ENCODE measurements at places on chromosomes 5 and 9.

- DNase-seq, result no peak
Measured at GRCh38 chr5:53052499-53052898, 57.1 kb downstream of the MOCS2 start.

DNA sequence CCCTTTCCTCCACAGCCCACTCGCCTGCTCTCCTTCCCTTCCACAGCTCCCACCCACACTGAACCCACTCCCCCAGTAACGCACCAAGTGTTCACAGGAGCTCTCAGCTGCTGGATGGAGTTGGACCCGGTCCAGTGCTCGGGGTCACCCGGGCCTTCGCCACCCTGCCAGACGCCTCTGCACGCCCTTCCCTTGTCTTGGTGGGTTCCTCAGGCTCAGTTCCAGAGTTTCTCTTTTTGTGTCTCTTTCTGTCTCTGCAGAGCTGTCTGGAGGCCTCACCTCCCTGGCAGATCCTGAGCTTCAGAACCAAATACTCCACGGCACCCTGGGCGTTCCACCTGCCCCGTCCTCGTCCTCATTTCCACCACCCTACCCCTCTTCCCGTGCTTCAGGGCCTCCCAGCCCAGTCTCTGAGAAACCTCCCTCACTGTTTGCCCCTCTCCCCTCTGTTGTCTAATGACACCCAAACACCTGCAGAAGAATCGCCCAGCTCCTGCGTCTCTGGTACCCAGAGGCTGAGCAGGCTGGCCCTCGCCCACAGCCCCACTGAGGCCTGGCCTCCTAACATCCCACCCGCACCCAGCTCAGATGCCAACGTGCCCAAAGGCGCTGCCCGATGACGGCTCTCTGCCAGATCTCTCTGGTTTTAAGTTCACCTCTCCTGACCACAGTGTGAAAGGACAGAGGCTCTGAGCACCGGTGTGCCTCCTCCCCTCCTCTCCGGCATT is 74.3 kb downstream of the COL23A1 start:
- DNase-seq, result no peak

GRCh38 chr9:115015018-115015635 is 84.7 kb upstream of the TNFSF8 start:
- DNase-seq, result no peak

GRCh38 chr9:134569626-134570025 is 72.0 kb upstream of the COL5A1 start:
- DNase-seq, result no peak

DNA sequence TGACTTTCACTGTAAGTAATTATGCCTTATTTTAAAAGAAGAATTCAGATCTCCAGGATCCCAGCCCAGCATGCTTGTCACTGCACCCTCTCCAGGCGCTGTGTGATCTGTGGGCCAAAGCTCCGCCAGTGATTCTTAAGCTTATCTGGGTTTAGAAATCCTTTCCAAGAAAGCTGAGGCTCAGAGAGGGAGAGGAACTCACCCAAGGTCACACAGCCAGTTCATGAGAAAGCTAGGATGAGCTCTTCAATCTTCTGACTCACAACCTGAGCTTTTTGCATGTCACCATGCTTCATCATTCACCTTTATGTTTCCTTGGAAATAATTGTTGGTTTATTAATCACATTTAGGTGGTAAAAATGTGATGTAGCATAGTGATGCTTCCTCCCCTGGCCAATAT is 136.6 kb upstream of the HAND1 start:
- no peak for DNase-seq

GRCh38 chr5:168269937-168270330 is 21.5 kb upstream of the WWC1 start:
- DNase-seq, result no peak

GRCh38 chr5:91382530-91383026 is 539 bp downstream of the ARRDC3 start:
- no peak for DNase-seq

GRCh38 chr5:150082374-150082773 is 4.0 kb downstream of the CSF1R start:
- no peak for DNase-seq

GRCh38 chr5:39024884-39025283 is 49.3 kb downstream of the RICTOR start:
- DNase-seq, result no peak

- DNase-seq, result no peak
Measured at GRCh38 chr5:172853355-172853975, 19.4 kb downstream of the ERGIC1 start.

DNA sequence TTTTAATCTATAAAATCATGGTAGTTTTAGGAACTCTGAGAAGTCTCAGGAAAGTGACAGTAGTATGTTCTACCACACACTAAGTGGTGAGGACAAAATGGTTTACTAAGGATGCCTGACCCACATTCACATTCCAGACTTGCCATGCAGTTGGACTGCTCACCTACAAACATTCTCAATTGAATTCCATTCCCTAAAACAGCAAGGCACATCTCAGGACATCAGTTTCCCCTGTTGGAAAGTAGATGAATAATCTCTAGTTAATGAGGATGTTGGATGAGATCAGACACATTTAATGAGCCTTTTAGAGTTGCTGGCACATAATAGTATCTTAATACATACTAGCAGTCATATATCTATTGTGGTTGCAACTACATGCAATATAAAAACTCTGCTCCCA is 76.6 kb downstream of the ZNF618 start:
- no peak for DNase-seq

DNA sequence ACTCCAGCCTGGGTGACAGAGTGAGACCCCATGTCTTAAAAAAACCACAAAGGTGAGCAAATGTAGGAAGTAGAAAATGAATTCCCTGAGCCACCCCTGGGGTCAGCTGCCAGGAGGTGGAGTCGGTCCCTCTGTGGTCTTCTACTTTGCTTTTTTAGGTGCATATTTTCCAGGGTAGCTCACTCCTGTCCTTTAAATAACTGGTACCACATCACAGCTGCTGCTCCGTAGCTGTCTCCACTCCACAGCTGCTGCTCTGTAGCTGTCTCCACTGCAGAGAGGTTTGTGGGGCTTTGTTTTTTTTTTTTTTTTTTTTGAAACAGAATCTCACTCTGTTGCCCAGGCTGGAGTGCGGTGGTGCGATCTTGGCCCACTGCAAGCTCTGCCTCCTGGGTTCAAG is 8.9 kb downstream of the WDR5 start:
- DNase-seq, result no peak

- DNase-seq, result no peak
Measured at GRCh38 chr5:150052956-150053712, 33.2 kb downstream of the CSF1R start.

GRCh38 chr9:132672413-132672690 is 2.1 kb downstream of the GTF3C4 start:
- no peak for DNase-seq

- DNase-seq, result no peak
Measured at GRCh38 chr9:26524267-26524666, 368.3 kb downstream of the CAAP1 start.

DNA sequence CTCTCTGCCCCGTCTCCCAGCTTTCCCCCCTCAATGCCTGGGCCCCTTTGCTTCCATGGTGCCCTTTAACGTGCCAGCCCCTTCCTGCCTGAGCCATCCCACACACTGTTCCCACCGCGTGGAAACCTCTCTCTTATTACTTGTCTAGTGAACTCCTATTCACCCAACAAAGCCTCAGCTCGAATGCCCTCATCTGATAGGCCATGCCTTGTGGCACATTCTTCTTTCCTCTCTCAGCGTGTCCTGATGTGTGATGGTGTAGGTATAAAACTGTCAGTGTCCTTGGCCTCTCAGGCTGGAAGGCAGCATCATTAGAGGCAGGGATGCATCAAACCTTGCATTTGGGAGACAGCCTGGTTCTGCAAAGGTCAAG is 152.3 kb downstream of the OLFM1 start:
- DNase-seq, result no peak

GRCh38 chr5:95715799-95716461 is 15.2 kb upstream of the RHOBTB3 start:
- DNase-seq, result peak; percentile 15

DNA sequence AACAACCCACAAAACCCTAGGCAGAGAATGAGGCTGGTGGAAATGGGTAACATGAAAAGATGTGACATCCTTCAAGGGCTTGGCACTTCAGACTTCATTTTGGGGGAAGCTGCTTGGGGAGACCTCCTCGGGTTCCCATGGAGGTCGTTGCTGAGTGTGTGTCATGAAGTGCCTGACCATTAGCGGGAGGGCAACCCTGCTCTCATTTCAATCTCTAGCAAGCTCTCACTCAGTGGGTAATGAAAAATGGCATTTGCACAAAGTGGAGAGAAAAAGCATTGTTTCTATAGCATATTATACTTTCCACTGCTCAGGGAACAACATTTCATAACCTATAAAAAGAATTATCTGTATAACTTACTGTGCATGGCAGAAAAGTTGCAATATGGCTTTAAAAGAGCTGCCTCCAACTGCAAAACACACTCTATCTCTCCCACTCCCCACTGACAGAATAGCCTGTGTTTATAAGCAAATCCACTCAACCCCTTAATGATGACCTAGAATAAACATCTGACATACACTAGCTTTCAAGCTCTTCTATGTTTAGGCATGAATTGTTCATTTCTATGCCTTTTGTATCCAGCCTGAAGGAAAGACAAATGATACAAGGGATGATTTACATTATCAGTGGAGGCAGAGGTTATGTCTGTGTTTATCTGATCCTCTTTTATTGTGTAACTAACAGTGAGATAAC is 357.2 kb downstream of the ZSWIM6 start:
- DNase-seq, result no peak

DNA sequence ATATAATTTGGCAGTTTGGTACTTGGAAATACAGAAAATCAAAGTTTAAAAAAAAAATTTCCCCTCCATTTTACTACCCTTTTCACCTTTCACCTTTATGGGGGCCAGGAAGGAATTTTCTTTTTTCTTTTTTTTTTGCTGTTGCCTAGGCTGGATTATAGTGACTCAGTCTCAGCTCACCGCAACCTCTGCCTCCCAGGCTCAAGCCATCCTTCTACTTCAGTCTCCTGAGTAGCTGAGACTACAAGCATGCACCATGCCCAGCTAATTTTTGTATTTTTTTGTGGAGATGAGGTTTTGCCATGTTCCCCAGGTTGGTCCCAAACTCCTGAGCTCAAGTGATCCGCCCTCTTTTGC is 9.1 kb downstream of the CHMP5 start:
- DNase-seq, result no peak

- DNase-seq, result no peak
Measured at GRCh38 chr9:116658265-116658664, 28.8 kb upstream of the TRIM32 start.

Data from GM10248 (cell line).